ENCODE measurements at places on chromosomes 3 and 15.

- DNase-seq = no peak
Measured at GRCh38 chr15:69392352-69392751, 21.8 kb upstream of the KIF23 start.

GRCh38 chr3:44584646-44585501 is at the start of gene ZNF660:
Gene ZNF660 (plus strand): TSS chr3:44584964. CDS start chr3:44594194, 9,230 bp downstream.
- DNase-seq = no peak

DNA sequence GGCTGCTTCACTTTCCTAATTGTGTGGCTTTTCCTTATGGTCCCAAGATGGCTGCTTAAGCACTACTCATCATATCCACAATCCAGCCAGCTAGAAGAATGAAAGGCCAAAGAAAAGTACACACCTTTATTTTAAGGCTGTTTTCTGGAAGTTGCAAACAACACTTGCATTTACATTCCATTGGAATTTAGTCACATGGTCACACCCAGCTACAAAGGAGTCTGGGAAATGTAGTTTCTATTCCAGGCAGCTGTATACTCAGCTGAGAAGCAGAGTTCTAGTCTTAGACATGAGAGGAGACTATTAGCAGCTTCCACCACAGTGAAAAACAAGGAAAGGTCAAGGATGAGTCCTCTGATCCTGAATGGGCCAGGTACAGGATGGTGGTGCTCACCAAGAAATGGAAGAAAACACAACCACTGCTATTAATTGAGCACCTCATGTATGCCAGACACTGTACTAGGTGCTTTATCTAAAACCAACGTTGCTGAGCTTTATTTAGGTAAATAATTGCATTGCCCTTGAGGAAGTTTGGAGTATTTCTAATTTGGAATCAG is 28.0 kb upstream of the ATG7 start:
- no peak for DNase-seq

- no peak for DNase-seq
Measured at GRCh38 chr3:107239703-107240102, 137.5 kb upstream of the CCDC54 start.

DNA sequence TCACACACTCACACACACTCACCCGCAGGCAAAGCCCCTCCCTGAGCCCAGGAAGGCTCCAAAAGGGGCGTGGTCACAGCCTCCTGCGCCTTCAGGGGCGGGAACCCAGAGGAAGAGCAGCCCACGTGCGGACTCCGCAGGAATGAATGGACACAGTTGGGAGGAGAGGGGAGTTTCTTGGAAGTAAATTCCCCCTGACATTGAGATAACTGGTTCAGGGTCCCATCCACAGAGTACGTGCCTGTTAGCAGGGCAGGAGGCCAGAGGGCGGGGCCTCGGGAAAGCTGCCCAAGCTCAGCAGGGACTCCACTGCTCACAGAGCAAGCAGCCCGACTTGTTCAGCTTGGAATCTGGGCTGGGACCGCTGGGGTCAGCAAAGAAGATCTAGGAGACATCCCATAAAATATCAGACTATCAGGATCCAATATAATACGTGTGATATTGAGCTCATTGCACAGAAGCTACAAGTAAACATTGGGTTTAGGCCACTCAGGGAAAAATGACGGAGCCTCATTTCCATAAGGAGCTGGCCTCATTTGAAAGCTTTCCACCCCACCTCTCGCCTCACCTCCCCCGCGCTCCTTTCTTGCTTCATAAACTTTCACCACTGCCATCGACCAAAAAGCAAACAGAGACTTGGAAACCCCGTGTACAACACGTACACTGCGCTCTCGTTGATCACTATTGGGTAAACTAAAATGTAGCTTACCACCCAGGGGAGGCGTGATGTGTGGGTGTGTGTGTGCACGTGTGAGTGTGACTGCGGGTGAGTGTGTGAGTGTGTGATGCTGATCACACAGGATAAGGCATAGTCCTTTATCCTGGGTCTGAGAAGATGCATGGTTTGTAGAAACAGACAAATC is 36.0 kb downstream of the TM2D3 start:
- no peak for DNase-seq

DNA sequence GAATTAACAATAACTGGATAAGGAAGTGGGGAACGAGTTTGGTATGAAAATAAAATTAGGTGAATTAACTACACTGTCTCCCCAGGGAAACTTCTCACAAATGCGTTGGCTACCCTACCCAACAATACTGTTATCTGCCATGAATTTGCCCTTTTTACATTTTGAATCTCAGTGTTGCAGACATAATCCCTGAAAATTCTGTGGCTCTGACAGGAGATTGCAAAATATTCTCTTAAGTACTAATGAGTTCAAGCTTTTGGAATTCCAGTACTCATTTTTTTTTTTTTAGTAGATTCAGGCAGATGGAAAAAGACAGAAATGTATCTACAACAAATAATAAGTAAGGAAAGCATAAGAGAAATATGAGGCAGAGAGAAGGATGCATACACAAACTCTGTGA is 332.6 kb downstream of the LSAMP start:
- DNase-seq = no peak

- no peak for DNase-seq
Measured at GRCh38 chr3:116188231-116188785, 257.0 kb downstream of the LSAMP start.

DNA sequence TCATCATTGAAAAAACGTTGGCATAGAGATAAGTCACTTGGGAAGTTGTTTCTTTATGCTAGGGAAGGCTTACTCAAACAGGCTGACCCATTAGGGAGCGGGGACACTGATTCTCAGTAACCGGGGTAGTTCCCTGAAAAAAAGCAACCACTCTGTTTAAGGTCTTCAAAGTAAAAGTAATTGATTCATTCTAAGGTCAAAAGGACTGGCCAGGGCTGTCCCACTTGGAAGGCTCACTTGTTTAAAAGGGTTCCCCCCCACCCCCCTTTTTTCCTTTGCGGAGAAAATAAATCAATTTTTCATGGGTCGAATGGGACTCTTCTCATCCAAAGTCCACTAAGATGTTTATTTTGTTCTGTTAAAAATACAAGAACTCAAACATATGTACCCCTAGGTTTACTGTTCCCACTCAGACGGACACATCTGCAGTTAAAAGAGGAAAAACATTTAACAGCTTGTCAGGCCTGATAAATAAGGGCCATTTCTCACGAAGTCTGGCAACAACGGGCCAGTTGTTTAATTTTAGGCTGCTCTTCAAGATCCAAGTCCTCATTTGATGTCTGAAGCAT is 53.0 kb downstream of the ARHGEF3 start:
- DNase-seq = no peak

- no peak for DNase-seq
Measured at GRCh38 chr3:50388016-50388719, 28.8 kb upstream of the TMEM115 start.
